Thyroid gland (tissue), 4 donors: ENCODE measurements at places on chromosomes 6 and 20.

DNA sequence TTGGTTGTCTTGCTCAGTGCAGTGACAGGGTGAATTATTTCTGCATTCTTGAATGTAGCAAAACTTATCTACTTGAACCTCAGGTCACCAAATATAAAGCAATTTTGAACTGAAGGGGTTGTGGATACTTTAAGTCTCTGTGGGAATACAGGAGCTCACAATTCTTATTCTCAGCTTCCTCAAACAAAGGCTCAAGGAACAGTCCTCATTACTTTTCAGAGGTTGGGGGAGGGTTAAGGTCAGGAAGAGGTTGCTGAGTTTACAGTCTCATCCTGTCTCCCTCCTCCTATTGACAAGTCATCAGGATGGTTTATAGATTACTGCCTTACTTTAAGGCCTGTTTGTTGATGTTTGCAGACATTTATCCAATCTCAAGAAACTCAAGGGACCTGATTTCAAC lies 143.6 kb upstream of the SPACA1 start:
- DNase-seq: no peak

GRCh38 chr6:133432021-133432989 lies 191.1 kb downstream of the EYA4 start:
- no peak for DNase-seq

DNA sequence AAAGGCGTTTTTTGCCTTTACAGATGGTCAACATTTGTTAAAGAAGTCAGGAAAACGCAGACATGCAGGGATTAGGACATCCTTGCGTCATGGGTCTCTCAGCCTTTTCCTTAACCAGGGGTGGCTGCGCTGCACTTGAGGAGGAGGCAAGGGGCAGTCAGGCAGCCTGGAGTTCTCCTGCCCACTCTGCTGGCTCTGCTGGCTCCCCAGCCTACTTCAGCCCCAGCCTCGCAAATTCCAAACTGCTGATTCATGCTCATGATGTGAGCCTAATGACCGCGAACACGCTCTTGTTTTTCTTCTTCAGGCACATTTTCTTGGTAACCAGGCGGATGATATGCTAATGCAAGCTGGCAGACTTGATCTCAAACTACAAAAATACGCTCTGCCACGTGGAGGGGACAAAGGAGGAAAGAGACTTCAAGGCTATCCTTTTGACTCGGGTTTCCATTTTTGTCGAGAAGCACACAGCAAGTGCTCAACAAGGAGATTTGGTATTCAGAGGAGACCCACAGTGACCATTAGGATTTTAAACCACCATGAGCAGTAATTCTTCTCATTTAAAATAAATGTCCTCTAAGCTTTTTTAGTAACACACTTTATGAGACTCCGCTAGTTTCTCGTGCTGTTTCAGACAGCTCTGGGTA lies 290.3 kb upstream of the STXBP5 start:
- DNase-seq: peak; percentile 93

- peak; percentile 59 for DNase-seq
Observed at GRCh38 chr6:54053881-54054391, 57.3 kb upstream of the MLIP start.

DNA sequence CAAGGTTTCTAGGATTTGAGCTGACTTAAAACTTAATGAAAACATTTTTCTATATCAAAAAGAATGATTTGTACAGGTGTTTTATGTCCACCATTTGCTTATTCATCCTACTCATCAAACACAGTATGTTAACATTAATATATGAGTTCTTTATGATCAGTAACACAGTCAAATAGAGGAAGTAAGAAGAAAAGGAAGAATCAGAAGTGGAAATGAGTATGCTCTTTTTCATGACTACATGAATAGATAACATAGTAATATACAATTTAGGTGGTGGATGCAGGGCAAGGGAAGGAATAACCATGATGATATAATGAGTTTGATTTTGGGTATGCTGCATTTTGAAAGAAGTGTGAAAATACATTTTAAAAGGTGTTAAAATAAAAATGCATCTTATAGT lies 16.5 kb downstream of the KPNA5 start:
- DNase-seq: no peak

DNA sequence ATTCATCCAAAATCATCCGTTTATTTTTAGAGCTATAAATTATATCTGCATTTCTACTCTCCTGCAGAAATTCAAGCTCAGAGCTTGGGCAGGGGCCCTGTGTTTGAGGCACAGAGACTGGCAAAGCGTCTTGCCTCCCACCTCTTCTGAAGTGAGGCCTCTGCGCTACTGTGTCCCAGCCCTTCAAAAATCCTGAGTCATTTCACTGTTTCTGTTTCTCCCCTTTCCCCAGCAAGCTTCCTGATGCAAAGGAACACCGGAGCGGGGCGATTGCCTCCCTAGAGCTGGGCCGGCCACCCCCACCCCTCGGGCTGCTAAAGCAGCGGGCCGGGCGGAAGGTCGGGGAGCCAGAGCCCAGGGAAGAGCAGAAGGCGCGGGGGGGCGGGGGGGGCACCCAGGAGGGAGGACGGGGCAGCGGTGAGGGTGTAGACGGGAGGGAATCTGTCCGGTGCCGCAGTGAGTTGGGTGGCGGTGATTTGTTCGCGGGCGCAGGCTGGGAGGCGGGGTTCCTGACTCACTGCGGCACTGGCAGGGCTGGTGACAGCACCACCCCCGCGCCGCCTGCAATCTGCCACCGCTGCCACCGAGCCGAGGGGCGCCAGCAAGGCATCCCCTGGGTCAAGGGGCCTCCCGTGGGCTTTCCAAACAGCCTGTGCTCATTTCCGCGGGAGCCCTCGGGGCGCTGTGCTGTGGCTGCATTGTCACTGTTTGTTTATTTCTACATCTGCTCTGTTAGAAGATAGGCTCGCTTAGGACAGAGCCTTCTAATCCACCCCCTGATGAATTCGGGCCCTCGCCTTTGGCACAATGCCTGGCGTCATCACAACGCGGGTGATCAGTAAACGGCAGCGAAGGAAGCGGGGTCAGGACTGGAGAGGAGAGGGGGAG lies 46.5 kb upstream of the SNAP25 start:
- peak; percentile 47 for DNase-seq

- no peak for DNase-seq
Observed at GRCh38 chr6:135627092-135627715, 129.7 kb upstream of the AHI1 start.

- DNase-seq: no peak
Observed at GRCh38 chr6:168131464-168132415, 52.7 kb upstream of the FRMD1 start.

GRCh38 chr6:4153514-4153985 lies 18.2 kb upstream of the ECI2 start:
- DNase-seq: no peak

DNA sequence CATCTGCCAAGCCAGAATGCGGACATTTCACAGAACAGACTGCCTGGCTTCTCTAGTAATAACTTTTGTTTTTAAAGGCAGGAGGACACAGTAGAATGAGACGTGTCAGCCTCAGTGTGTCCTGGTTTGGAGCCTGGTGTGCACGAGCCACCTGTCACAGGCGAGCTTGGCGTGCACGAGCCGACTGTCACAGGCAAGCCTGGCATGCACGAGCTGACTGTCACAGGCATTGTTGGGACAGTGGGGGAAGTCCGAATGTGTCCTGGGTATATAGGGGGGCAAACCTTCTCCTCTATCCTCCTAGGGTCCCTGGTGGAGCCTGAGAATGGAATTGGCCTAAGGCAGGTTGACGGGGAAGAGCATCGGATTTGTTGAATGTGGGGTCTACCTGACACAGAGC lies 7.5 kb downstream of the KIF25 start:
- no peak for DNase-seq

GRCh38 chr6:40492187-40492586 lies 95.0 kb downstream of the LRFN2 start:
- DNase-seq: peak; percentile 30

- DNase-seq: no peak
Observed at GRCh38 chr6:26389349-26389894, 6.5 kb downstream of the BTN2A2 start.

- no peak for DNase-seq
Observed at GRCh38 chr6:22666586-22666985, 97.2 kb downstream of the HDGFL1 start.

- DNase-seq: no peak
Observed at GRCh38 chr6:169702840-169703246, 917 bp downstream of the C6orf120 start.

DNA sequence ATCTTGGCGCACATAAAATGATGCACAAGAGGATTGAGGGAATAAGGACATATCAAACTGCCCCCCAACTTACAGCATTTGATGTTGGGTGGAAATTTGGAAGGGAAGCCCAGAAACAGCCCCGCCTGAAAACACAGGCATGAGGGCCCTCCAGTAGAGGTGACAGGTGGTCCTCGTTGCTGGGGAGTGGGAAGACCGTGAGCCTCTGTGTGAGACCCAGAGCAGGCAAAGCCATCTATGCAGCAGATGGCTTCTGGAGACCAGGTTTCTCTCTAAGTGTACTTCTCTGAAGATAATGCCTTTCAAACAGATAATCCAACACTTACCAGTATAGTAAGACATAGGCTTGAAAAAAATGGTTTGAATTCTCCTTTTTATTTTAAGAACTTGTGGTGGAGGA lies 132.2 kb upstream of the INSM1 start:
- DNase-seq: no peak

- DNase-seq: peak; percentile 56
Observed at GRCh38 chr6:71510057-71510713, 221.6 kb downstream of the OGFRL1 start.

DNA sequence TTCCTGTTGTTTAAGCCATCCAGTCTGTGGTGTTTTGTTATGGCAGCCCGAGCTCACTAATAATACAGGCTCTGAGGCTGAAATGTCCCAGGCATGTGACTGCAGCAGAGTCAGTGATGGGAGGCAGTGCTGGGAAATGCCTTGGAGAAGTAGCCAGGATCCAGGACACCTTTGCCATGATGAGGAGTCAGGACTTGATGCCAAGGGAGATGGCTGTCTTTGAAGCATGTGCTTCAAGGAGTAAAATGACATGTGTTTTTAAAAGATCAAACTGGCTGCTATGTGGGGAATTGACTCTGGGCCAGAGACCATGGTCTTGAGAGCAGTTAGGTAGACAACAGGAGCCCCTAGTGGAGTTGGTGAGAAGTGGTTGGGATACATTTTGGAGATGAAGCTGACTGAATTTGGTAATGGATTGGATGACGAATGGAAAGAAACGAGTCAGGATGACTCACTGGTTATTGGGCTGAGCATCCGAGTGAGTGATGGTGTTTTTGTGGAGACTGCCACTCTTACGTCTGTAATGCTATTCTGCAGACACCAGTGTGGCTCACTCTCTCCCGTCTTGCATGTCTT lies 322.2 kb downstream of the PLCB1 start:
- DNase-seq: no peak

GRCh38 chr6:139588734-139589593 lies 214.5 kb upstream of the CITED2 start:
- DNase-seq: no peak

DNA sequence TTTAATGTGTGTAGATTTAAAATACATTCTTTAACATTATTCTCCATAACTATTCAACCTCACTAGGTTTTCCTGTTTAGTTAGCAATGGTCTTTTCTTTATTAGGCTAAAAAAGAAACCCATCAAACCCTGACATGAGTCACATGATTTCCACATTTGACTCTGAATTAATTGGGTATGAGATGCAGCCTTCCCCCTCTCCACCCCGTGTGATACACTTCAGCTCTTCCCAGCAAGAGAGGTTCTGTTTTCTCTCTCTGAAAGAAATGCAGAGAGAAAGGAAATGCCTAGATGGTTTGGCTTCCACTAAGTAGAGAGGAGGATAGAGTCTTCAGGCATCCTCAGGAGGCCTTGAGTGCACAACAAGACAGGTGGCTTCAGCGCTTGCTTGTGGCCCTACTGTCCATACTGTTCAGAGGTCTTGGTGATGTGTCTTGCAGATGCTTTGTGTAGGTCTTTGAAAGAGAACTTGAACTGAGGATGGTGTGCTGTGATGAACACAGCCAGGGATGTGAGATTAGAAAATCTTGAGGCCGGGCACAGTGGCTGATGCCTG lies 17.3 kb downstream of the FARS2 start:
- no peak for DNase-seq

GRCh38 chr6:84867521-84867920 lies 103.1 kb upstream of the TBX18 start:
- DNase-seq: no peak

GRCh38 chr6:147643341-147644200 lies 135.1 kb downstream of the SAMD5 start:
- no peak for DNase-seq

DNA sequence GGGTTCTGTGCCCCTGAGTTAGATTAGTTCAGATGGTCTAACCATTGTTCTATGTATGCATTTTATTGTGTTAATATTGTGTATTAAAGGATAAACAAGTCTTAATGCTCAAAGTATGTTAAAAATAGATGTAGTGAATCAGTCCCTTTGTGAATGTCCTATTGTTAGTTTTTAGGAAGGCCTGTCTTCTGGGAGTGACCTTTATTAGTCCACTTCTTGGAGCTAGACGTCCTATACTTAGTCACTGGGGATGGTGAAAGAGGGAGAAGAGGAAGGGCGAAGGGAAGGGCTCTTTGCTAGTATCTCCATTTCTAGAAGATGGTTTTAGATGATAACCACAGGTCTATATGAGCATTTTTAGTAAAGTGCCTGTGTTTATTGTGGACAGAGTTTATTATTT lies 12.3 kb upstream of the HMGN4 start:
- no peak for DNase-seq

GRCh38 chr20:11555510-11555909 lies 362.2 kb upstream of the BTBD3 start:
- no peak for DNase-seq

DNA sequence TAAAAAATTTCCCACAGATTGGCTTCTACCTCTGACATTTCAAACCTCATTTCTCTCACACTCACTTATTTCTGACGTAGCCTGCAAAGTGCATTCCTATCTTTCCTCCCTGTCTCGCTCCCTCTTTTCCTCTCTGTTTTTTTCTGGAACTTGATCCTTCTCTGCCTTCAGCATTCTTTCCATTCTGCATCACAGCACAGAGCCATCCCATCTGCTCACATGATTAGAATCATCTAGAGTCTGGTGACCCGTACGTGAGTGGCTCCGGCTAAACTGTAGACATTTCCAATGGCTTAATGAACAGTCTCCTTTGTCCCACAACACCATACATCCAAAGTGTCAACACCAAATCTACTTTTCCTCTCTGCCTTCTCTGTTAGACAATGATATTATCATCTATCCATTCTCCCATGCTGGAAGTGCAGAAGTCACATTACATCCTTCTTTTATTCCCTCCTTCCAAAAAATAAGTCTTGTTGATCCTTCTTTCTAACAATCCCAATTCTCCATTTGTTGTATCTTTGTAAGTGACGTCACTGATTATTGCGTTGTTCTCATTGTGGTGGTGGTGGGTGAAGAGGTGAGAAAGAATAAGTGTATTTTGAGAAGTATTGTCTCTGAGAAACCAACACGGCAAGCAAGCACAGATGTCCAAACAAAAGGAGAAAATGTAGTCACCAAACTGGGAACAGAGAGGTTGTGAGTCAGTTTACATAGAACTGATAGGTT lies 41.6 kb downstream of the OPRM1 start:
- DNase-seq: no peak
